ENCODE measurements at places on chromosomes 6 and 20.

GRCh38 chr20:53148771-53149147 lies 176.6 kb downstream of the TSHZ2 start:
- no peak for DNase-seq

DNA sequence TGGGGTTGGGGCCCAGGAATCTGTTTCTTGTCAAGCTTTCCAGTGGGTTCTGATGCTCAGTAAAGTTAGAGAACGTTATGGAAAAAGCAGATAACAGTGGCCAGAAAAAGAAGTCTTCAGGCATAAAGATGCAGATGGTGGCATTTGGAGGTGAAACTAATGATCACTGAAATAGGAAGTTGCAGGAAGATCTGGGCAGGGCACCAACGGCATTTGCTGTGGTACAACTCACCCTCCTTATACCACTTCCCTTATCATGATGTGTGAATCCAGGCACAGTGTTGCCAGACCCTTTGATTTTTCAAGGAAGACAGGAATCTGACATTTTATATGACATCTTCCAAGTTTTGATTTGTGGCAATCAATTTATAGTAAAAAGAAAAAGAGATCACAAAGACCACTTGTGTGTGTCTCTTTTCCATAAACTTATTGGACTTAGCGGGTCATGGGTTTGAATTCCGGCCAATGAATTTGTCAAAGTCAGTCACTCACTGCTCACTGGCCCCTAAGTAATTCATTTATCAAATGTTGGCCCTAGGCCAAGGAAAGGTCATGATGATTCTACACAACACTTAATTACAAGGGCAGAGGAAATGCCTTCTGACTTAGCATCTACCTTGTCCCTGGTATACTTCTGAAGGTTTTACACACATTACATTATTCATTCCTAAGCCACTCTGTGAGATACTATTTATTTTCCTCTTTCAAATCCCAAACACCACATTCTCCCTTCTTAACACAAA lies 37.6 kb downstream of the LAMP5 start:
- DNase-seq, result no peak

DNA sequence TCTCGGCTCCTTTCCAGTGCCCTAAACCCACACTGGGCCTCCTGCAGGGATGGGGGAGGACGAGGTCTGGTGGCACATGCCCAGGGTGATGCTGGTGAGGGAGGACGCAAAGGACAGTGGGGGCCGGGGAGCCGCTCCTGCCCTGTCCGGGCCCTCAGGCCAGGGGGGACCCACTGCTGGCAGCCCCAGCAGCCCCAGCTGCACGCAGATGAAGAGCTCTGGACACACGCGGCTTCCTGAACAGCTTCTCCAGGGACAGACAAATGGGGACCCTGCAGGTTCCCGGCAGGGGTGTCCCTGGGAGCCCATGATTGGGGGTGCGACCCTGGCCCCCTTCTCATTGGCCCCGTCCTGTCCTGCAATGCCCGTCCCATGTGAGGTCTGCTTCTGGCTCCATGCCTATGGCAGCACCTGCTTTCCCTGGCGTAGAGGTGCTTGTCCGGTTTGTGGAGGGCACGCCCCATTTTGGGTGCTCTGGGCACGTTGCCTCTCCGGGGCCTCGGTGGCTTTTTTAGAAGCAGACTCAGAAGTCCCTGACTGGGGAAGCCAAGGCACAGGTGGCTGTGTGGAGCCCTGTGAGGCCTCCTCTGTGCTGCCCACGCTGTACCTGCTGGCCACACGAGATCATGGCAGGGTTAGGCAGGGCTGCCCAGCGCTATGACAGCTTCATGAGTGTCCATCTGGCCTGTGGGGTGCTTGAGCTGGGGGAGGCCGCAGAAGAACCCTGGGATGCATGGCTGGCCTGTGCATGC lies 15.4 kb upstream of the TNFRSF6B start:
- DNase-seq, result no peak

- peak; percentile 96 for DNase-seq
Measured at GRCh38 chr6:7389451-7390225, at the start of the genes CAGE1 and RIOK1. Gene CAGE1 (minus strand): TSS chr6:7389742. CDS start chr6:7387173, 2,569 bp downstream. Gene RIOK1 (plus strand): TSS chr6:7389808. CDS start chr6:7390003, 195 bp downstream.

- DNase-seq, result peak; percentile 63
Measured at GRCh38 chr6:16760516-16761470, at the start of gene ATXN1. Gene ATXN1 (minus strand): TSS chr6:16761460.

DNA sequence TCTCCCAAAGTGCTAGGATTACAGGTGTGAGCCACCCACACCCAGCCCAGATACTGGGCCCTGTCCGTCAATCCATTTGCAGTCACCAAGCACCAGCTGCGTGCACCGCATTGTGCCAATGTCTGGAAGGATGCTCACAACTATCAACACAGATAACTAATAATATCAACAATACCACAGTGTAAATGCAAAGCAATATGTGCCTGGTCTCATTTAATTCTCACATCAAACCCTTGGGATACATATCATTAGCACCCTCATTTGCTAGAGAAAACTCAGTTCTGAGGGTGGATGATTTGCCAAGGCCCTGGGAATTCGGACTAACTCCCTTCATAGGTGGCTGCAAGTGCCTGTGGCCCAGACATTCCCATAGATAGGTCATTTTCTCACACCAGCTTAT lies 14.5 kb downstream of the RIPOR3 start:
- no peak for DNase-seq

GRCh38 chr6:160420969-160421556 lies 72.9 kb downstream of the SLC22A3 start:
- DNase-seq, result no peak

GRCh38 chr6:157206359-157206815 lies 116.9 kb downstream of the TMEM242 start:
- no peak for DNase-seq

GRCh38 chr6:7974565-7974937 lies 64.0 kb upstream of the TXNDC5 start:
- DNase-seq, result no peak

DNA sequence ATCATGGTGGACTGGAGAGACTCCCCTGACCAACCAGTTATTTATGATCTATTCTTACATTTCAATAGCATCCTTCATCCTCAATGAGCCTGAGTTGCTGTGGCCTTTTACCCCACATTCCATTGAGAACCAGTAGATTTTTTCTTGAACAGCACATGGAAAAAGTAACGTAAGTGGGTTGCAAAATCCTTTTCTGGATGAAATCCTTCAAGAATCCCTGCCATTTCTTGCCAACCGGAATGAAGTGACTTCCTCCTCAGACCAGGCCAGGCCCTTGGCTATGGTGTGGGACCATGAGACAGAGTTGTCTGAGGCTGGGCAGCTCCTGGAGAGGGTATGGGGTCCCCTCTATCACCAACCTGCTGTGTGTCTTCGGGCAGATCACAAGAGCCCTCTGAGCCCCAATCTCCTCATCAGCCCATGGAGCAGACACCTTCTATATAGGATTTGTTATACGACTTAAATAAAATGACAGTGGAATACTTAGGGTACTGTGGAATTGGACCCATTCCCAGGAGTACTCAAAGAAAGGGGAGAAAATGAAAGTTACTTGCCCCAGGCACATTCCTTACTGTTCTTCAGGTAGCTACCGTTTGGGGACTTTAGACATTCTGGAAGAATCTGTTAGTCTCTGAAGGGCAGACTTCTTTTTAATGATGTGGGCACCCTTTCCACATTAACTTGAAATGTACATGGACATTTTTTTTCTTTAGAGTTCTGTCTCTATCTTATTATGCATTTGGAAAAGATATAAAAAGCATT lies 10.9 kb downstream of the EYA2 start:
- no peak for DNase-seq

DNA sequence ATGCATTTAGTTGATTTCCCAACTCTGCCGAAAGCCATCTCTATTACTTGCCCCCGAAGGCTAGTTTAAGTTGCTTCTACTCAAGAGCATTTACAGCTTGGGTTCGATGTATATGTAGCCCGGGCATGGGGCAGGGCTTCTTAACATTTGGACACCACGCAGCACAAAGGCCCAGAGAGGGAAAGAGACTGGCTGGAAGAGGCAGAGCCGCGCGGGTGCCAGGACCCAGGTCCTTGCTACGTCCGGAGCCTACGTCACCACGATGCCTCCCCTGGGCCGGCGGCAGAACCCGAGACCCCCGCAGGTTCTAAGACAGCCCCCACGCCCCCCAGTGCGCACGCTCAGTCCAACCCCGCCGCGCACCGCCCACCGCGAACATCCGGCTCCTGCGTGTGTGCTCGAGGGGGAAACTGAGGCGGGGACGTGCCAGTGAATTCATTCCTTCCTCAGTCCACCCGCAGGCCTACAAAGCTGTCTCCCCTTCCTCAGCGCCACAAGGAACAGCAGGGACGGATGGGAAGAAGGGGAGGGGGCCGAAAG lies 367 bp upstream of the PCIF1 start:
- no peak for DNase-seq
